SW480 (cell line): ENCODE measurements at places on chromosomes 5 and 9.

DNA sequence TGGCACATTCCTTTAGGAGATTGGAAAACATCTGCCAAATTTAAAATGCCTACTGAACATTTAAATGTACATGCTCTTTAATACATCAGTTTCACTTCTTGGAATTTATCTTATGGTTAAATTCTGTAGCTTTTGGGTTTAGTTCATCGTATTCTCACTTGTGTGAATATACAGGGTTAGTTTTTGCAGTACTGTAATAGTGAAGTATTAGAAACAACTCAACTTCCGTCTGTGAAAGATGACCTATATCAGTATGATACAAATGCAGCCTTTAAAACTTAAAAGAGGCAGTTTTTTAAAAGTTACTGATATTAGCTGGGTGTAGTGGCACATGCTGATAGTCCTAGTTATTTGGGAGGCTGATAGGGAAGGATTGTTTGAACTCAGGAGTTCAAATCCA lies 57.2 kb downstream of the CDC42SE2 start:
- DNase-seq: no peak

- no peak for DNase-seq
Measured at GRCh38 chr5:176722757-176723156, 75.5 kb downstream of the TSPAN17 start.

- DNase-seq: no peak
Measured at GRCh38 chr9:71472400-71472799, 295.9 kb downstream of the CEMIP2 start.

DNA sequence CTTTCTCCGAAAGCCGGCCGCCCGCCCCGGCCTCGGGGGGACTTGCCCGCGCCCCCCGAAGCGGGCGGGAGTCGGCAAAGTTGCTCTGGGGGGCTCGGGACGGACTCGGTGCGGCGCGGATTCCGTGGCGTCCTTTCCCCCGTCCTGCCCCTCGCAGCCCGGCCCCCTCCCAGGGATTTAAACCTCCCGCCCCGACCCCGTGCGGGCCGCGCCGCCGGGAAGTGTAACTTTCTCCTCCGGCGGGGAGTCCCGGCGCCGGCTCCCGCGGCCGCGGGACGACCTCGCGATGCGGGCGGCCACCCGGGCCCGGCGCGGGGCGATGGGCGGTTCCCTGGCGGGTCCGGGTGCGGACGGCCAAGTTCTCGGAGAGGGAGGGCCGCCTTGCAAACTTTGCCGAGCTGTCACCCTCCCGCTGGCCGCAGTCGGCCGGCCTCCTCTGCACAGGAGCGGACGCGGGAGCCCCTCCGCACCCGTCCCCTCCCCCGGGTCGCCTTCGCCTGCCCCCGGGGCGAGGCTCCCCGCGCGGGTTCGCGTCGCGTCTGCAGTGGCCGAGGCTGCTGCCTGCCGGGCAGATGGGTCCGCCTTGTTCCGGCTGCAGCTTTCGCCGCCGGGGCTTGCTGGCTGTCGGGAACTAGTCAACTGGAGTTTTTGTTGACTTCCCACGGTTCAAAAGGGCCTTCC lies 732 bp downstream of the PBX3 start:
- peak; percentile 15 for DNase-seq

DNA sequence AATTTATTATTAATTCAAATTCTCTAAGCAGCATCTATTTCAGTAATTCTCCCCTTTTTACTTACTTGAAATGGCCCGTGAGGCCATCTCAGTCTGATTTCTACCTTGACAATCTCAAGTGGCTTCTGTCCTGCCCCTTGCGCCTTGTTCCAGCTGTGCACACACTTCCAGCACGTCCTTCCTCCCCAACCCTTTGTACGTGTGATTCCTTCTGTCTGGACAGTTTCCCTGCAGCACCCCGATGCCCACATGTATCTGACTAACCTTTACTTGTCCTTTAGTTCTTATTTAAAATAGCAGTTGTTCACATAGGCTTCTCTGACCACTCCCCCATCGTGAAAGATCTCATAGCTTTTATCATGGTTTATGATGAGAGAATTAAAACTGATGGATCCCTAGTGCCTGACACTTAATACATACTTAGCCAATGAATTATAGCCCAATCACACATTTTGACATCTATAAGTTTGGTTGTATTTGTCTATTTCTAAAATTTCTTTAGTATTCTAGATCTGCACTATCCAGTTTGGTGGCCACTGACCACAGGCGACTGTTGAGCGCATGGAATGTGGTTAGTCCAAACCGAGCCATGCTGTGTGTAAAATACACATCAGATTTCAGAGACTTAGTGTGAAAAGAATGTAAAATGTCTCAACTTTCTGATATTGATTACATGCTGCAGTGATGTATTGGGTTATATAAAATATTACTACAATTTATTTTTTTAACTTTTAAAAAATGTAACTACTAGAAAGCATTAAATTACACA lies 14.3 kb downstream of the ZBTB34 start:
- no peak for DNase-seq

DNA sequence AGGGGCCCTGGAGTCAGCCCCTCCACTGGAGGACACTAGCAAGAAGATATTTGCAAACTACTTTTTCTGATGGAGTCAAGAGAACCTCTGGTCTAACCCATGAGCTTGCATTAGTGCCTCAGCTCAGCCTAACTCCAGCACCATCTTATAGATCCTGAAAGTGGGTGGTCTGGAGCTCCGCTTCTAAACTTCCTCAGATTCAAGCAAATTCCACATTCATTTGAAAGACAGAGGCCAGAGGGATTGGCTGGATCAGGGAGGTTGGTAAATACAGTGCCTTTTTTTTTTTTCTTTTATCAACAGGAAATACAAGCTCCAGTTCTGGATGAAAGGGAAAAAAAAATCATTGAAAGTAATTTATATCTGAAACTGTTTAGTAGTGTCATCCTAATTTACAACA lies 99.9 kb downstream of the ENC1 start:
- DNase-seq: no peak
